ENCODE measurements at places on chromosomes 1 and 21.

DNA sequence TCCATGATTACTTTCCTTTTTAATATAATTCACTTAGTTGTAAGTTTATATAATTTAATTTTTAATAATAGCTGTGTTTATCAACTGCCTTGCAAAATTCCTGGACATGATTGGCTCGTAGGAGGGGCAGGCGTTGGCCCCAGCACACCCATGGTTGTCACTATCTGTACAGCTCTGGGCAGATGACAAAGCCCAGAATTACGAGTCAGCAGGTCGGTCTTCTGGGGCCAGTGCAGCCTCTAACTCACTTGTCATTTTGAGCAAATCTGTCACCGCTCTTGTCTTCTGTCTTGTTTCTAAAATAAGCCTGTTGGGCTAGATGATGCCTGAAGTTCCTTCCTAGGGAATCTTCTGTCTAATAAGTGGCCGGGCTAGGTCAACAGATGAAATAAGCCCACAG, 21.4 kb upstream of the LRRC38 start:
- no peak for DNase-seq

- no peak for DNase-seq
Observed at GRCh38 chr1:223197923-223198627, 55.0 kb upstream of the TLR5 start.

DNA sequence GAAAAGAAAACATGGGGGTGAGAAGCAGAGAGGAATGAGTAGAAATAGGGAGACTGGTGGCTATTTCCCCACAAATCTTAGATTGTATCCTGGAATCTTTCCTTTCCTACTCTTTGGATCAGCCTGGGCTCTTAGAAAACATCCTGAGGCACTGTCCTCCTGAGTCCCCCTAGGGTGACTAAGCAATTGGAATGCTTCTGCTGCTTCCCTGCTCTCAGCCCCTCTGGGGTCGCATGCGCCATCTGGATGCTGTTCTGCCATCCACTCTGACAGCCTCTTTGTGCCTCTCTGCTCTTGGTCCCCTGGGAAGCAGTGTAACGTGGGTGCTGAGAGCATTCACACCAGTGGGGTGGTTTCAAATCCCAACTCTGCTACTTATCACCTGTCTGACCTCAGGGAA, 443.0 kb downstream of the SIPA1L2 start:
- DNase-seq, result no peak

DNA sequence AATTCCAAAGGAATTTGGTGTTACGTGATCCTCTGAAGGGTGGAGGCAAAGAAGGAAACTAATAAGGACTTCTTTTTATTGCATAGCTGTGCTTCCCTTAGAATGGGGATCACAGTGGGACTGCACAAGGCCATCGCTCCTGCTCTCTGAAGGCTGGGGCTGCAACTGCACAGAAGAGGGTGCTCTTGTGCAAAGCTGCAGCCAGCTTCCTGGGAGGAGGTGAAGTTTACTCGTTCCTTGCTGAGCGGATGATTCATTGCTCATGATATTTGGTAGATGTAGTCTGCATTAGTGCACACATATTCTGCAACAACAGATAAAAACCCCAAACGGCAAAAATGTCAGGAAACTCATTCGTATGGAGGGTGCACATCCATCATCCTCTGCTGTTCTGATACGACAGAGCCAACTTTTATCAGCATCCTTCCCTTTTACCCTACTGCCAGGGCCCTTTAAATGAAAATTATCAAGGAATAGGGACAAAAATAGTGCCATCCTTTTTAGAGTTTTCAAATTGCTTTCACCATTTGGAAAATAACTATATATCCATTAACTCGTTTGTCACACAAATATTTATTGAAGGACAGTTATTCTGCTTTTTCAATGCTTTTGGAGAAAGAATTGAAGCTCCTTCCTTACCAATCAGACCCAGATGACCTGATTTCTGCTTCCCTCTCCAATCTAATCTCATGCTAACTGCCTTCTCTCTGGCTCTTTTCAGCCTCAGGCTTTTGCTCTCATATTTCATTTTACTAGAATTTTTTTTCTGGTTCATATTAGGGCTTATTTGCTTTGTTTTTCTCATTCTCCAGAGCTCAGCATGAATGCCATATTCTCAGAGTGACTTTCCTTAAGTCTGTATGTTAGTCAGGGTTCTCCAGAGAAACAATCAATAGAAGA, 263.6 kb downstream of the DUSP10 start:
- peak; percentile 59 for DNase-seq

DNA sequence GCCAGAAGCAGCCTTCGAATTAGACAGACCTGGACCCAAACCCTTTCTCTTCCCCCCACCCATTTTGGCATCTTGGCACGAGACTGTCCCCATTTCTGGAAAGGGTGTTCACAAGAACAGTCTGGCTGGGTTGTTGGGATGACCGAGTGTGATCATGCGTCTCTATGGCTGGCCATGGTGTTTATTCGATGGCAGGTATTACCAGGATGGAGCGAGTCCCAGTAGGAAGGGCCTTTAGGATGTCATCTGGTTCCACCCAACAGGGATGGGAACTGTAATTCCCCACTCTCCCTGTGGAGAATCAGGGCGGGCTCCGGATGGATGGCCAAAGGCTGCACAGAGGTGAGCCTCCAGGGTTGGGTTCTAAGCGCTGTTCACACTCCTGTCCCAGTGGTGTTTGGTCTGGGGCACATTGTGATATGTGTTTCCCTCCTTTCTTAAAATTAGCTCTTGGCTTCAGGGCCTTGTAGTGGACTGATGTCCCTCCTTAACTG, 33.4 kb upstream of the ATP5PO start:
- DNase-seq, result no peak
